ENCODE measurements at places on chromosomes 2 and 18.

DNA sequence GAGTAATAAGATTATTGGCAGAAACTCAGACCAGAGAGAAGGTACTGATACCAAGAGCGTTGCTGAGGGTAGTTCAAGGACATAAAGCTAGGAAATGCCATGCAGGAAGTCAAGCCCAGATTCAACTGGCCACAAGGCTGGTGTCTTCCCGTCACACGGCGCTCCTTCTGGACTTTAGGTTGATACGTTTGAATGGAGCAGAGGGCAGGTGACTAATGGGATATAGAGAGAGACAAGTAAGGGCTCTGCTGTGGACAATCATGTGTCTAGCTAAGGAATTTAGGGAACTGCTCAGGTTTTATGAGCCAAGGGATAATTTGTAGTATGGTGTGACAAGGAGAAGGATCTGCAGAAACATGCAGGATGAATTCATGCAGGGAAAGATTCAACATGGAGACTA, 83.9 kb upstream of the MC2R start:
- DNase-seq: no peak

DNA sequence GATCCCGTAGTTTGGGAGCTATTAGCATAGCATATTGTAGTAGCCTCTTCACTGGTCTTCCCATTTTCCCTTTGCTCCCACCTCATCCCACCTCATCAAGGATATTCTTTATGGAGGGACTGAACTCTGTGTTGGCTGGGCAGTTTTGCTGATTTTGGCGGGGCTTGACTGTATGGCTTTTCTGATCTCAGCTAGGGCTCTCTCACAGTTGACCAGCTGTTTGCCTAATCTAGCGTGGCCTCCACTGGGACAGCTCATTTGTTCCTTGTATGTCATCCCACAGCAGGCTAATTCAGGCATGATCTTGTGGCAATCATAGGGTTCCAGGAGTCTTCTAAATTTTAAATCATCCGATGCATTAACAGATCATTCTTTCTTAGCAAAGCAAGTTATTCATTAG, 30.2 kb upstream of the MTX2 start:
- DNase-seq: no peak

DNA sequence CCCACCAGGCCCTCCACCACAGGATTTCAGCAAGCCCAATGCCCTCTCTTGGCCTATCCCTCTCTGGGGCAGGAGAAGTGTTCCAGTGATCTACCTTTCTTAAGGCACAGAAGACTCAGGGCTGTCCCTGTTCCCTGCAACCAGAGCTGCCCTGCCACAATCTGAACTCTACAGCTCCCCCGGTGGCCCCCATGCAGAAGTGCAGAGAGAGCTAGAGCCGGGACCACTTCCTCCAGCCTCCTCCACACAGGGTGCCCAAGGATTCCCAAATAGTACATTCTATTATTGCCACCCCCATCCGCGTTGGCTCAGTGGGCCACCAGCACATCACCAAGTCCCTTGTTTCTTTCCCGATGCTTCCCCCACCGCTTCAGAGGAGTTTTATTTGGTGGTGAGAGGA, 114.8 kb upstream of the PTPRM start:
- no peak for DNase-seq

- DNase-seq: no peak
These were observed 49.6 kb downstream of the HYCC2 start for GRCh38 chr2:201021914-201022313.

DNA sequence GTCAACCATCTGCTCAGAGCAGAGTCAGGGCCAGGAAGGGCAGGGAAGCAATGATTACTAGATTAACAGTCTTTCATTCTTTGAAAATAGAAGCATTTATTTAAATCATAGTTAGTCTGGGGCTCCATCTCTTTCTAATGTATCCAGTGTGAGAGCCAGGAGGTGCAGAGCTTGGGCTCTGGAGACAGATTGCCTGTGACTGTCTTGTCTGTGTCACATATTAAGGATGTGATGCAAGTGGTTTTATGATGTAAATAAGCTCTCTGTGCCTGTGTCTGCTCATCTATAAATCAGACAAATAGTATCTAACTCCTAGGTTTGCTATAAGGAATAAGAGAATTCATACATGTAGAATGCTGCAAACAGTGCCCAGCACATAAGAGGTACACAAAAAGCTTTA, 104.9 kb upstream of the TANK start:
- DNase-seq: no peak

GRCh38 chr2:27522400-27522945, 25.8 kb downstream of the GCKR start:
- no peak for DNase-seq

GRCh38 chr18:7322817-7323485, 92.1 kb downstream of the LRRC30 start:
- no peak for DNase-seq

DNA sequence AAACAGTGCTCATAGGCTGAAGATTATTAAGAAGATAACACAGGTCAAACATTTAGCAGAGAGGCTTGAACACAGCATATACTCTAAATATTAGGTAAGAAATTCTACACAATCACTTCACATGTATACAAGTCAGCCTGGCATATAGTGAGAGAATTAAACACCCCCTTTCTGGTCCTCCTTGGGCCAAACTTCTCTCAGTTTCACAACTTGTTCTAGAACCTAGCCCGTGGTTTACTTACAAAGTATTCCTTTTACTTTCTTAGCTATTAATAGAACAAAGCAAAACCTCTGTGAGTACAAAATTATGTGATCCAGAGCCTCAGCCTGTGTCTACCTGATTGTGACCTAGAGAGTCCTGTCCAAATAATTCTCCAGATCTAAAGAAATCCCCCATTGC, 562.8 kb downstream of the TNS1 start:
- DNase-seq: no peak

- no peak for DNase-seq
These were observed 361.4 kb downstream of the DCC start for GRCh38 chr18:52701219-52701935.

DNA sequence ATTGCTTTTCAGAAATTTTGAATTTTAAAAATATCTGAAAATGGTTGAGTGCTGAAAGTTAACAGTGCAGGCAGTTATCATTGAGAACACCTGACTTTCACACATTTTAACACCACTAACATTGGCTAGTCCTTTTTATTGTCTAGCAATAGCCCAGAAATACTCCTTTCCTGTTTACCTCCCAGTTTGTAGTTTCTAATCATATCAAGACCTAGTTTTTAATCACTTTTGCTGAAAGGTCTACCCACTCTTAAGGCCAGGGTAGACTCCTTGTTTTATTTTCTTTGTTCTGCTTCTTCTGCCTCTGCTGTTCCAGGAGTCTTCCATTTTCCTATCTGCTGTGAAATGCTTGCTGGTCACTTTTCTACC, 72.1 kb downstream of the UBE2E3 start:
- no peak for DNase-seq

DNA sequence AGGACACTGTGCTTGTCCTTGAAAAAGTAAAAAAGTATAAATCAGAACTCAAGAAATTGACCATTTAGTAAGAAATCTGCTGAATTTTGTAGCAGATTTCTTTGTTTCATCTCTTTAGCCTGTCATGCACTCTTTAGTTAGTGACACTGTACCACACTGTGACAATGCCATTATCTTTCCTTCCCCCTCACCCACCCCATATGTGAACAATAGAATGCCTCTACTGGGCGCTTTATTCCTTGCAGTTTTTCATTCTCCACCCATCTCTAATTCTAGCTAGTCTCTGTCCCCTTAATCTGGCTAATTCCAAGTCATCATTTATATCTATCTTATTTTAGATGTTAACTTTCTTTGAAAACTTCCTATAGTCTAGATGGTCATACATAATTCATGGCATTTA, 241.0 kb downstream of the LRP1B start:
- DNase-seq: no peak
